ENCODE measurements at places on chromosomes 1 and 21.

- no peak for DNase-seq
These were observed 45.5 kb downstream of the UCHL5 start for GRCh38 chr1:193013707-193014106.

DNA sequence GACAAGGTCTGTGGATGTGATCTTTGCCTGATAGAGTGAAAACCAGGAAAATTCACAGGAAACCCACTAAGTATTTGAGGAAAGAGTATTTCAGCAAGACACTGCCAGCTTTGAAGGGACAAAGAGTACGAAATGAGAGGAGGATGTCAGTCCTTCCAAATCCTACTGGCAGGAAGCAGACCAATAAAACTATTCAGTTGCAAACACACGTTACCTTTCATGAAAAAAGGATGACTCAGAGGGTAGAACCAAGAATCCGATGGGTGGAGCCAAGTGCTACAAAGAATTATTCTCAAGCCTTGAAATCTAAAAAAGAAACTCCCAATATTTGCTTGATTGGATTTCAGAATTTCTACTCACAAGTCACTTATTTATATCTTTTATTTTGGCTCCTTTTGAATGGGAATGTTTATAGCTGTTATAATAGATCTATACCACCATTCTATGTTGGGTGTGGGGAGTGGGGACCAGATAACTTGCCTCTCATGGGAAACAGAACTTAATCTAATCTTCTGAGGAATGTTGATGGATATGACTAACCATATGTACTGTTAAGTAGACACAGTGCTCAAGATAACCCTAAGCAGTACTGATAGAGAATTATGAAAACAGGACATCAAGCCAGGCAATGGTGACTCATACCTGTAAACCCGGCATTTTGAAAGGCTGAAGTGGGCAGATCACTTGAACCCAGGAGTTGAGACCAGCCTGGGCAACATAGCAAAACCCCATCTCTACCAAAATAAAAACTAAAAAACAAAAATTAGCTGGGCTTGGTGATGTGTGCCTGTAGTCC is 19.3 kb upstream of the HEATR1 start:
- DNase-seq = no peak

DNA sequence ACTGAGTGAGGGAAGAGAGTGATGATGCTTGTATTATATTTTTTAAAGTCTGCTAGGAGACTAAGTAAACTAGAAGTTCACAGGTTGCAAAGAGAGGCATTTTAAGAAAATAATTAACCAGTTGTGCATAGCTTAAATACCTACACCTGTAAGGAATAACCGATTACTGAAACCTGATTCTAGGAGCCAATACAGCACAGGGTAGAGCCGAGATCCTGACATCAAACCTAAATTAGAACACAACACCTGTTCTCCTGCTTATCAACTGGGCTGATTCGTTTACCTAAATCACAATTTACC is 54.8 kb downstream of the EPRS1 start:
- no peak for DNase-seq

DNA sequence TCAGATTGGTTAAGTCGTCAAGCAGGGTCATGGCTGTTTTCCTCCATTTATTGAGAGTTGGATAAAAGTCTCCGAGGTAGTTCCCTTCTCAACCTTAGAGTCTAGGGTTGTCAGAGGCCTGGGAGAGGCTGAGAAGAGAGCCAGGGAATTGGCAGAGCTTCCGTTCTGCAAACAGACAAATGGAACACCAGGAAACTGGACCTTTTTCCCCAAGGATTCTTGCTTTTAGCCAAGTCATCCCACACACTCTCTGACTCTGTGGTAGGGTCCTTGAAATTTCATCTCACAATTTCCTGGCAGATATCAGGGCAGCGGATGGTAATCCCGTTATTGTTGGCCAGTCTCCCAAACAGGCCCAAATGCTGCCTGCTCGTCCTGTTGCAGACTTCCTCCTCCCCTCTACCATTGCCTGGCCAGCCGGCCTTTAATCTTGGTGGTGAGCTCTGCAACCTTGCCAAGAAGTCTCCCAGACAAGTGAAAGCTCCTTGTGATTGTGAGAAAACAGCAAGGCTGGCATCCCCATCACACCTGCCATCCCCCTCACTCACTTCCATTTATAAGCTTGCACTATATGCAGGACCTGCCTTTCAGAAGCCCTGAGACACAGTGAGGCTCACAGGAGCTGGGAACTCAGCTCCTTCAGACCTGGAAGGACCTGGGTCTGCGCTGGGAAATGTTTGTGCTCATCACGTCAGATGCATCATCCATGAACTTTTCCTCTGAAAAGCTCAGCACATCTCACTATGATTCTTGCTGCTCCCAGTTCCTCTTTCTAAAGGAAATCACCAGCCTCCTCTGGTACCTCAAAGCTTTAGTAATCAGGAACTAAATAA is 13.7 kb upstream of the SRP9 start:
- DNase-seq = no peak

GRCh38 chr1:150183061-150183460 is 33.3 kb downstream of the PLEKHO1 start:
- DNase-seq = no peak

GRCh38 chr21:36104317-36105300 is 30.3 kb upstream of the CBR3 start:
- peak; percentile 97 for DNase-seq

DNA sequence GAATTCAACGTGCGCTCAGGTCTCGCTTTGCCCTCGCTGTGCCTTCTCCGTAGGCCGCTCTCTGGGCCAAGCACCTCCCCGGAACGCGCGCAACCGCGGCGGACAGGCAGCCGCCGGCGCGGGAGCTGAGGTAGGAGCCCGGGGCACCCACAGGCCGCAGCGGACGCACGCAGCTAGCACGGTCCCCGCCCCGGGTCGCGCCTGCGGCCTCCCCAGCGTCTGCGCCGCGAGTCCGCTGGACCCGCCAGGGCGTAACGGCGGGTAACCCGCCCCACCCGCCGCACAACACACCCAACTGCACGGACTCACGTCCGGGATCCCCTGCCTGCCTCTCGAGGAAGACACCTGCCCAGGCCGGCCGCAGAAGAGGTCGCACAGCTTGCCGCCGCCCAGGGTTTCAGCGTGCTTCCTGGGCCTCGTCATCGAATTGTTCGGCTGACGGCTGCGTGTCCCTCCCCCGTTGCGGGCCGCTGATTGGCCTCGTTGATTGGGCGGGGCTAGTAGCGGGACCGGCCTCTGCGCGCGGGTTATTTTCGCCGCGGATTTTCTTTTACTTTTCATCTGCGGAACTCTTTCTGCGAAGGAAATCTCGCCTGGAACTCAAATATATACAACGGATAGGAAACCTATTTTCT is at the start of gene CLCC1:
Gene CLCC1, minus strand, starts transcription at position 433 of the 635 bp plus-strand sequence. CDS start 13,047 bp downstream, outside the sequence.
- DNase-seq = peak; percentile 93

DNA sequence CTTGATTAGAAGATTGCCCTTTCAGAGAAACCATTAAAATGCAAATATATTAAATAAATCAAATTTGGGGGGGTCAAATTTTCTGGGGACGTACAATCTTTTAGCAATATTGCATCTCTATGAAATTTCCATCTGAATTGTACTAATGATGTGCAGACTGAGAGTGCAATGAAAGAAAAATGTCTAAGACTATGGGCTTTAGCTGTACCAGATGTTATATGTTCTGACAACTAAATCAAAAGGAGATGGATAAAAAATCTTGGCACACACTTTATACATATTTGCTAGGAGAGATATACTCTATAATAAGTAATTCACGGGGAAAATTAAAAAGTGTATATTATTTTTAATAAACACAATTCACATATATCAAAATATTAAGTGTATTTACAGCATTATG is 13.0 kb upstream of the PLPPR5 start:
- no peak for DNase-seq

GRCh38 chr1:11071463-11072215 is 11.8 kb upstream of the SRM start:
- DNase-seq = no peak

- DNase-seq = no peak
These were observed 16.4 kb downstream of the BSND start for GRCh38 chr1:55015123-55015522.

GRCh38 chr1:204870160-204870912 is at the start of gene NFASC:
Gene NFASC, plus strand, starts transcription at chr1:204870862. Its CDS starts 73,454 bp downstream, at chr1:204944316.
- DNase-seq = no peak

- DNase-seq = no peak
These were observed 90.2 kb upstream of the C1orf21 start for GRCh38 chr1:184296466-184297243.

- DNase-seq = no peak
These were observed 322.2 kb upstream of the BEND5 start for GRCh38 chr1:49098866-49099265.

GRCh38 chr1:38958967-38959366 is 17.3 kb upstream of the RHBDL2 start:
- DNase-seq = no peak

DNA sequence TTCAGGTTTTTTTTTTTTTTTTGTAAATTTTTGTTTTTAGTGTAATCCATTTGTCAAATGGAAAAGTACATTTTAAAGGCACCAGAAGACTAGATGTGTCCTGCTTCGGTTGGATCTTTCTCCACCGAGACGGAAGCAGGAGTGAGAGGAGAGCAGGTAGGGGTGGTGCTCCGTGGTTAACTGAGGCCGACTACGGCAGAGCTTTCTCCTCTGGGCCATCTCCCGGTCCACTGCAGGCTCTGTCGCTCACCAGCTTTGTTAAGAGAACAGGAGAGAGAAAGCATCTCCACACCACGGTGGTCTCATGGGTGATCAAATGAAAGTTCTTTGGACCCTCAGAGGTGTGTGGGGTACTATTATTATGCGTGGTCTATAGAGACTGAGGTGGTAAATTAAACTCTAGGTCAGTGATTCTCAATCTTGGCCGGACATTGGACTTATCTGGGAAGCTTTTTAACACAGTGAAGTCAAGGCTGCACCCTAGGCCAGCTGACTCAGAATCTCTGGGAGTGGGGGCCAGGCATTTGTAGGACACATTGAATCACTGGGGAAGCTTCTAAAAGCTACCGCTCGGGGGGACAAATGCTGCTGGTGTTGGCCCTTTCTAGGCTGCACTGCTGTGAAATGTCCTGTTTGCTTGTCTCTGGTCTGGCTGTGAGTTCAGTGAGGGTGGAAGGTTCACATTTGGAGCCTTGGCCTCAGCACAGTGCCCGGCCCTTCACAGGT is 25.0 kb downstream of the ABCA4 start:
- no peak for DNase-seq

- no peak for DNase-seq
These were observed 63.9 kb upstream of the BARHL2 start for GRCh38 chr1:90780981-90781380.

GRCh38 chr1:117014209-117014608 is 12.6 kb downstream of the CD101 start:
- no peak for DNase-seq

DNA sequence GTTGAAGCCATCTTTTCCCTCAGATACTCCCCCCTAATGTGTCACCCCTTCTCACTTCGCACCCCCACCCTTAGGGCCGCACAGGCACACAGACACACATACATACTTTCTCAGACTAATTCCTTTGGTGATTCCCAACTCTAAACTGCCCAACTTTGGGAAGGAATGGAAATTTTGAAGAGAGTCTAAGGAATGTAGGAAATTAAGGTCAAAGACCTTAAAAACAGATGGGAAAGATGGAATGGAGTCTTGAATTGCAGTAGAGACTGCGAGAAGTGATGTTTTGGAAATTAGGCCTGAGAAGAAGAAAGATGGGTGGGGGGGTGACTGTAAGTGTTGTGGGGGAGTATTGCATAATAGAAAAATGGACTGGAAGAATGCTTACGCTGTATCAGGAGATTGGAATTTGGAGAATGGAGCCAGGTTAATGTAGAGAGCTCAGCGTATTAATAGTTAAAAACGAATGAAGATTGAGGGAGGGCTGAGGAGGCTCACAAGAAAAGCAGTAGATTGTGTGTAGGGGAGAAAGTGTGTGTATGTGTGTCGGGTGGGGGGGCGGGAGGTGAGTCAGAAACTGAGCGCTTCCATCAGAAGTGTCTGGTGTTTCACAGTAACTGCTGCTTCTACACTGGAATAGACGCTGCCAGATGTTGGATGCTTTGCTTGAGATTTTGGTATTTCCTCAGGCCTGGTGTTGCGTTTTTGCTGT is 1.7 kb downstream of the PIP5K1A start:
- peak; percentile 61 for DNase-seq

GRCh38 chr21:45064091-45064490 is 10.3 kb upstream of the ADARB1 start:
- DNase-seq = no peak

GRCh38 chr1:22651941-22652856 is 837 bp upstream of the C1QB start:
- no peak for DNase-seq

DNA sequence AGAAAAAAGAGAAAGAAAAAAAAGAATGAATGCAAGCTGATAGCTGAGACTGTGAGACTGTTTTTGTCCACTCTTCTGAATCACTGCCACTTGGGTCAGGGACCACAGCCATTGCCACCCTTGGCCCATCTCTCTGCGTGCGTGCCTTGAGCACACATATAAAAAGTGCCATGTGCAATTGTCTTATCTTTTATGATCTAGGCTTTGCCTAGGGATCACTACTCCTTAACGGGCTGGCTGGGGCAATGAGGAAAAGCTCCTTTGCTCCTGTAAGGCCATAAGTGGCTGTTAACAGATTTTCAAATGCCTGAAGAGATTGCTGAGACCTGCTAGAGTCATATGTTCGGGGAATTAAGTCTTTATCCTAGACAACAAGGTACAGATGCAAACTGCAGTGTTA is 8.2 kb downstream of the SPATA46 start:
- DNase-seq = no peak

DNA sequence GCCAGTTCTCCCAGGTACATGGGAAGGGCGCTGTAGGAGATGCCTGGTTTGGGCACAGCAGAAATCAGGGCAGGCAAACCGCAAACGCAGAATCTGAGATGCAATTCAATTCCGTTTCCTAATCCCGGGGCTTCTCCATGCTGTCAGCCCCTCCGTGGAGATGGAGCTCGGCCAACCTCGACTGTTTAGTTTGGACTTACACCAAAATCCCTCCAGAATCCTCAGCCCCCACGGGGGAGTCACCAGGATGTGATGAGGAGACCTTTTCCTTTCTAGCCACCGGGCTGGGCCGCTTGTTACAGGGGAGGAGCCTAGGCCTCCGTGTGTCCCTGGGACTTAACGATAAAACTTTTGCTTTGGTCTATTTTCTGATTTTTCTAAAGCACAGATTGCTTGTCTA is 7.9 kb downstream of the SLC2A7 start:
- DNase-seq = no peak

GRCh38 chr21:29333406-29333805 is 34.7 kb downstream of the BACH1 start:
- no peak for DNase-seq

DNA sequence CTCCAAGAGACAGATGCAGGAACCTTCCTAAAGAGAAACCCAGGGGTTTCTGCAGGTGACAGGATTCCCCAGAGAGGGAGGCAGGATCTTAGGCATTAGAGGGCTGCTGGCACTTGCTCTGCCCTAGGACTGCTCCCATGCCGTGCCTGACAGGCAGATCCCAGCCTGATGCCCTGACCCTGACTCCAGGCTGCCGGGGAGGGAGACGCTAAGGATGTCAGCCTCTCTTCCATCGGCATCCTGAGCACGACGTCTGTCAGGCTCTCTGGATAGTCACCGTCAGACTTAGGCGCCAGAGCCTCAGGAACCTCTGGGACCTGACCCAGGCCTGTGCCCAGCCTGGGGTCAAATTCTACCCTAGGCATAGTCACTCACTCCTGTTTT is 157.1 kb downstream of the NPHP4 start:
- DNase-seq = no peak

- no peak for DNase-seq
These were observed 30.7 kb downstream of the TNFRSF1B start for GRCh38 chr1:12197483-12197880.
